ENCODE measurements at places on chromosomes 7 and 10.

GRCh38 chr7:90540406-90540805 is 55.7 kb upstream of the CDK14 start:
- no peak for DNase-seq

DNA sequence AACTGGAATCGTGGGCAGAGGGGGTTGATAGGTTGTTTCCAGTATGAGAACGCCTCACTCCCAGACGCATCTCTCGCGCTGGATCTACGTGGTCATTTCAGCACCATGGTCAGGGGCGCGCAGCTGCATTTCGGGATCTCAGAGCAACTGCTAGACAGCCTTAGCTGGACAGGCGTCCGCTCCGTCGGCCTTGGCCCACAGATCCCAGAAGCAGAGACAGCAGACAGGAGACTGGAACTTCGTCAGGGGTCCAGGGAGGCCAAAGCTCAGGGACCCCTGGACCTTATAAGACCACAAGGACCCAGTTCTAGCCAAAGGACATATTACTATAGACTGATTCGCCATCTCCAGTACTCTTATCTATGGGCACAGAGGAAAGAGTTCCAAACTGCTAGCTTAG is 5.3 kb downstream of the NEUROG3 start:
- no peak for DNase-seq

DNA sequence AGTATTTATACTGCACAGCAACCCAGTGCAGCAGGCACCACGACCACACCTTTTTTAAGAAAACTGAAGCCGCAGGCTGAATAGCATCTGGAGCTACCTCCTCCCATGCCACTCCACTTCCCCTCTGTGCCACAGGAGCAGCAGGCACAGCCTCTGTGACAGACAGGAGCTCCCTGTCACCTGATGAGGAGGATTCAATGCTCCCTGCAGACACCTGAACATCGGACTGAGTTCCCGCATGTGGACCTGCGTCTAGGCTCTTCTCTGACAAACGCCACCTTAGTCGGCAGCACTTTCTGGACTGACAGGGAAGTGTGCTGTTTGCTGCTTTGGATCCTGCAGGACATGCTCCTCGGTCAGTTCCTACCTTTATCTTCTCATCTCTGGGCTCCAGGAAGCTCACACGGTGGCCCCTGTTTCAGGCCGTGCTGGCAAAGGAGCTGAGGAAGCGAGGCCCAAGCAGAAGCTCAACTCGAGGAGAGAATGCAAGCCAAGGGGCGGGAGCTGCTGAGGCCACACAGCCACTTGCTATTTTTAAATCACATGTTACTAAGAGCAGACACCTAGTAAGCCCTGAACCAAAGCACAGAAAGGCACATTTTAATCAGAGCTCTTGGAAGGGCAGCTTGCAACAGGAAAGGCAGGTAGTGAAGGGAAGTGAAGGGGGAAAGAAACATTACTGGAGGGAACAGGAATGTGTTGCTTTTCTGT is 56.6 kb downstream of the VOPP1 start:
- DNase-seq, result no peak

DNA sequence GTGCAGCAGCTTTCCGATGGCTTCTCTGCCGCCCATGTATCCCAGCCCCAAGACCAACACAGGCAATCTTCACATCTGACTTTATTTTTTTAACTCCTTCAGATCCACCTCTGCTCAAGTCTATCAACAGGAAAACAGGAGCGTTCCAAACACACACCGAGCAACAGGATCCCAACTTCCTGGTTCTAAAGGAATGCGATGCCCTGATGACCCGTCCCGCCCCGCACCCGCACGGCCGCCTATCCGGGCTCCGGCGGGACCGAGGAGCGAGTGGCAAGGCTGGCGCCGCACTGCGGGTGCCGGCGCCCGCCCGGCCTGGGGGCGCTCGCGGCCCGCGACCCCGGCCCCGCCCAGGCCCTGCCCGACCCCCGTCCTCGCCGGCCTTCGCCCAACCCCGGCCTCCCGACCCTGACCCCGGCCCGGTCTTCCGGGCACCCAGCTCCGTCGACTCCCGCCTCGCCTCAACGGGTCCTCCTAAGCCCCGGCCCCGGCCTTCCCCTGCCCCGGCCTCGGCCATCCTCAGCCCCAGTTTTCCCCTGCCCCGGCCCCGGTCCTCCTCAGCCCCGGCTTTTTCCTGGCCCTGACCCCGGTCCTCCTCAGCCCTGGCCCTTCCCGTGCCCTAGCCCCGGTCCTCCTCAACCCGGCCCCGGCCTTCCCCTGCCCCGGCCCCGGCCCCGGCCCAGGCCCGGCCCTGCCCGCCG is 730 bp downstream of the LARP4B start:
- peak; percentile 5 for DNase-seq

DNA sequence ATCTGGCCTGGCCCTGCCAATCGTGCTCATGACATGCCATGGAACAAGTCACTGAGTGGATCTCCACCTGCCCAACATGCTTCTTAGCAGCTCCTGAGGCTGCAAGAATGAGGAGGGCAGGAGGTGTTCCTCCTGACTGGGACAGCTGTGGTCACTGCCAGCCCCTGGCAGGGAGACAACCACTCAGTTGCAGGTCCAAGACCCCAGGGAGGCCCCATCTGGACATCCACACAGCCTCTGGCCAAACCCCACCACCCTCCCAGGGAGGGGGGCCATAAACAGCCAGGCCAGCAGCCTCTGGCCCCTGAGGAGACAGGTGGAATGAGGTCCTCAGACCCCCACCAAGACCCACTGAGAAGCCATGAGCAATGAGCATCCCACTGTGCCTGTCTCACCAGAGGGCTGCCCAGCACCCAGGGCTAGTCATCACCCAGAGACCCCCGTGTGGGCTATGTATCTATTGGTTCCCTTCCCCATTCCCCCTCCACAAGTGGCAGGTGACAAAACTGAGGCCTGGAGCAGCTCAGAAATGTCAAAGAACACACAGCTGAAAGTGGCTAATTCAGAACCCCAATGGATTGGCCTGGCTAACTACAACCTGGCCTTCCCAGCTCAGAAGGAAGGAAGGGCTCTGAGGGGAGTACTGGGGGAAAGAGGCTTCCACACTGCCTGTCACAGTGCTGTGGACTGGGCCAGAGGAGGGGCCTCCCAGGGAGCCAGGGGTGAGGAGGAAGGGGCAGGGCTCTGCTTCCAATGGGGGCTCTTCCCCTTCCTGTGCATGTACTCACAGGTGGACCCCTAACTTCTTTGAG is 3.0 kb downstream of the GPRIN2 start:
- no peak for DNase-seq

DNA sequence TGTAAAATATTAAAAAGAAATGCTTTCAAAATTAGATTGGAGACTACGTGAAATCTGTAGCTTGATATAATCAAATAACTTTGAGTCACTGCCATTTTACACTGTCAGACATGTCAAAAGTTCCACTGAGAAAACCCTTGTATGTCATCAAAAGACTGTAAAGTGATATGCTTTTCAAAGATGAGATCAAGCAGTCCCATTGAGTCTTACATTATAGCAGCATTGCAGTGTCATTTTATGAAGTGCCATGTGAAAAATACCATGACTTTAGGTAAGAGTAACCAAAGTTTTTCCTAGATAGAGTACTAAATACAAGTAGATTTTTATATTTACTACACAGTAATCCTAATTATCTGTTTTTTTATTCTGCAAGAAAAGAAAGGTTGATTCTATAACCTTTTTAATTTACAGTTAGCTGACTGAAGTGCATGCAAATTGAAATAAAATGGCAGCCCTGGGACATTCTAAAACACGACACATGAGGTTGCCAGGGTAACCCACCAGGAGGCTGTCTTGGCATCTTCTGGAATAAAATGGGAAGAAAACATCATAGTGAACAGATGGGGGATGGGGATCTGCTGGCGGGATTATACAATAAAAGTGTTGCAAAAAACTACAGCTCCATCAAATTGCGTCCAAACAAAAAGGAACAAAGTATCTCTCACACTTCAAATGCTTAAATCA is 91.3 kb upstream of the TMEM106B start:
- DNase-seq, result no peak

- DNase-seq, result no peak
These were observed 5.7 kb upstream of the PRR15 start for GRCh38 chr7:29557954-29558353.
